ENCODE measurements at places on chromosomes 2 and 18.

DNA sequence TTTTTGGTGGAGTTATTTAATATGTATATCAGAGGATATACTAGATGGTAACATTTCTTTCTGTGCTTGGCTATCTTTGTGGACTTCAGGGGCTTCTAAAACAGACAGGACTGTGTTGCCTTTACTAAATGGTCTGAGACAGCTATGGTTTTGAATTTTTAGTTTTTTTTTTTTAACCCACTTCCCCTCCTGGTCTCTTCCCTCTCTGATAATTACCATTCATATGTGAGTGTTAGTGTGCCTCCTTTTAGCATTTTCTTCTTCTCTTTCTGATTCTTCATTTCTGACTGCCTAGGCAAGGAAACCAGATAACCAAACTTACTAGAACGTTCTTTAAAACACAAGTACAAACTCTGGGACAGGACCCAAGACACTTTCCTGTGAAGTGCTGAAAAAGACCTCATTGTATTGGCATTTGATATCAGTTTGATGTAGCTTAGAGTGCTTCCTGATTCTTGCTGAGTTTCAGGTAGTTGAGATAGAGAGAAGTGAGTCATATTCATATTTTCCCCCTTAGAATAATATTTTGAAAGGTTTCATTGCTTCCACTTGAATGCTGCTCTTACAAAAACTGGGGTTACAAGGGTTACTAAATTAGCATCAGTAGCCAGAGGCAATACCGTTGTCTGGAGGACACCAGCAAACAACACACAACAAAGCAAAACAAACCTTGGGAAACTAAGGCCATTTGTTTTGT, 52.7 kb downstream of the SMAD4 start:
- DNase-seq, result no peak

DNA sequence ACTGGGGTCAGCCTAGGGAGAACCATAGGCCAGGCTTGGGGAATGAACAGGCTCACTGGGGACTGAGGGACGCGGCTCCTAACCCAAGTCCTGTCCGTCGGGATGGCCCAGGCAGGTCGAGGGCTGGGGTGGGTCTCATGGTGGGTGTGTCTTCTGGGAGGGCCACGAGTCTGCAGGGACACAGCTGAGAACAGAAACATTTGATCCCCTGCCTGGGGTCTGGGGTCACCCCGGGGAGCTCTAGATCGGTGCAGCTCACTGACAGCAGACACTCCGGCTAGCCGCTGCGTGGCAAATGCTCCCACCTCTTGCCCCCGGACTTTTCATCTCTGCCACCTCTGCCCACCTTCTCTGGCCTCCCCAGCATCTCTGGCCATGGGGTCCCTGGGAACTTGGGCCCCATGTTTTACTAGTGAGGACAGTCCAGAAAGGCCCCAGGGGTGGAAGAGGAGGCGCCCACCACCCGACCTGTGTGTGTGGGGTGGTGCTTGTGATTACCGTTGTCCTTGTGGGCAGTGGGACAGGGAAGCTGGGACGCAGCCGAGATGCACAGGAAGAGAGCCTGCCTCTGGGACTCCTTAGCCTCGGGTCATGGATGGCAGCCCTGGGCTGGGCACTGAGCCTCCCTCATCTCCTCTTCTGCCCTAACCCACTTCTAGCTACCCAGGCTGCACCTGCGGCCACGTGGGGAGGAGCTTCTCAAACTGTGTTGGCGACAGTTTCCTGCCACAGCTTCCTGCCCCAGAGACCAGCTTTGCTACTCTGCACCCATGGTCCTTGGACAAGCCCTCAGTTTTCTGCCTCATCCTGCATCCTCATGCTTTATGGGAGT, 4.9 kb downstream of the ZAP70 start:
- peak; percentile 80 for DNase-seq

- DNase-seq, result no peak
Observed at GRCh38 chr2:120978359-120979050, 242.8 kb downstream of the GLI2 start.

DNA sequence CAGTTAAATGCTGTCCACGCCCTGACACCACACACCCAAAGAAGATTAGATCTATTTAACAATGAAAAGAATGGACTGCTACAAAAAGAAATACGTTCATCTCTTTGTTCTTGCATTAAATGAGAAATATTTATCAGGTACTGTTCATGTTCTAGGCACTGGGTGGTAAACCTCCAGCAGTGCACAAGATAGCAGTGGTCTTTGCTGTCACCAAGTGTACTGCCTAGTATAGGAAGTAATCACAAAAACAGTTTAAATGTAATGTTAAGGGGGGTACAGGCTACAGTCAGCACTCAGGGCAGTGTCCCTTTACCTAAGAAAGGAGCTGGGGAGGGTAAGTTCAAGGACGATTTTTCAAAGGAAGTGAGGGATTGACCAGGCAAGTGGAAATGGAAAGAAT, 443.6 kb downstream of the PARD3B start:
- no peak for DNase-seq

- DNase-seq, result peak; percentile 41
Observed at GRCh38 chr2:46943881-46944798, 28.5 kb upstream of the MCFD2 start.

DNA sequence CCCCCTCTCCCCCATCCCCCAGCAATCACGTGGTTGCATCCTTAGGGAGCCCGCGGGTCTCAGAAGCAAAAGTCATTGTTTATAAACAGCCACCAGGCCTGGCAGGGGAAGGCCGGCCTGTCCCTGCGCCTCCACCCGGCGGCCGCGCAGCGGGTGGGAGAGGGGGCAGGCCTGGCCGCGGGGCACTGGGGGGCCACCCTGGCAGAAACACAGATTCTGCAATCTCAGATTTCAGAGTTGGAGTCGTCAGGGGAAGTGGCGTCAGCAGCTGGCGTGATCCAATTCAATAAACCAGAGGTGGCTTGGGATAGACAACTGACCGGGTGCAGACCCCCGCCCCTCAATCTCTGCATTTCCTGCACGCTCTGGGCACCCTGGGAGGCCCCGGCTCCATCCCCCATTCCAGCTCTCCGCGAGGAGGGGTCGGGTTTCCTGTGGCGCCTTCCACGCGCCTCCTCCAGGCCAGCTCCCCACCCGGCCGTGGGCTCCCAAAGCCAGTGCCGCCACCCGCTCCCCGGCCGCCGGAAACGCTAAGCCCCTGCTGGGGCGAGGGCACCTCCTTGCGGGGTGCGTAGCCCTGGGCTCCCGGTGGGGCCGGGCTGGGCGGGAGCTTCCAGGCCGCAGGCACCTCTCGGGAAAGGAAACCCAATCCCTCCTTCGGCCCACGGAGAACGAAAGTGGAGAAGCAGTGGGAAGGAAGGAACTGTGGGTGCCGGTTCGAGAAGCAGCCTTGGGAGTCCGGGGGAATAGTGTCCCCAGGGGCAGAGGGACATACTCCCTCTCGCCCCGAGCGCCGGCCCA, 1.1 kb downstream of the BIN1 start:
- no peak for DNase-seq

DNA sequence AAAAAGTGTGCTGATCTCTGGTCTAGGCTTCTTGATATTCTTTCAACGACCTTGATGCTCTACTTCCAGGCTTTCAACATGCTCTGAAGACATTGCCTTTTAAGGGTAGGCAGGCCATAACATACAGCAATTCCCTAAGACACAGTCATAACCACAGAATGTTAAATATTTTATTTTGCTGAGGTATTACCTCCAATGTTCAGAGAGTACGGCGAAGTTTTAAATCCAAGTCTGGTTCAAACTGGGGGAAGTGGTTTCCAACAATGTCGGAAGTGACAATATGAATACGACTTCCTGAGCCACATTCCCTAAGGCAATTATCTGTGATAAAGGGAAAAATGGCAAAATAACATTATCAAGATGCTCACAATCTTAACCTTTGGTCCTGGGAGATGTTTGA, 1077.9 kb upstream of the PIK3C3 start:
- no peak for DNase-seq

DNA sequence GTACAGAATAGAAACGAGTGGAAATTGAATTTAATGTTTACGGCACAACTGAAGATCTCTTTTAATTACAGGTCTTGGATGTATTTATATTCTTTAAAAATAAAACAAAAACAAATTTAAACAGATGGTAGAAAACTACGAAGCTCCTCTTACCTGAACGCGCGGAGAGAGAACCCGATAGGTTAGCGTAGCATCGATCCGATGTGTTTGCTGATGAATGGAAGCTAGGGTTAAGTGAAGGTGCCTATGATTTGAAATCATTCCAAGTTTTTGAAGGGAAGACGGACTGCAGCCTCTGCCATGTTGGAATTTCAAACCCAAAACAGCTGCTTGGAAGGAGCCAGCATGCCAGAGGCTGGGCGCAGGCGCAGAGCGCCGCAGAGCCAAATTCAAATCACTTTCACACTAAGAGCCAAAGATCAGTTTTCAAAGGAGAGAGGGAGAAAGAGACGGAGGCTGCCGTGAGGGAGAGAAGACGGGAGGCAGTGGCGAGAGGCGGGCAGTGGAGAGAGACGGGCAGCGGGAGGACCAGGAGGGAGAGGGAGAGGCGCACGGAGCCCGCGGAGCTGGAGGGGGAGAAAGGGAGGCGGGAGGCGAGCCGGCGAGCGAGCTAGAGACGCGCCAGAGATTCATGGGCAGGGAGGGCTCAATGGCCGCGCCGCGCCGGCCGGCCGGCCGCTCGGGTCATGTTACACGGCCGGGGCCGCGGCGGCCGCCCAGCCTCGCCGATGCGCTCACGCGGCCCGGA, at the start of gene FIGN:
FIGN (minus strand) TSS at position 324 of the 748 bp plus-strand sequence. CDS start 1,081 bp downstream, outside the sequence.
- no peak for DNase-seq
